ENCODE measurements at places on chromosomes 5 and 9.
A peak's percentile ranks its signal among the peaks of the same experiment; 100 is the strongest.

DNA sequence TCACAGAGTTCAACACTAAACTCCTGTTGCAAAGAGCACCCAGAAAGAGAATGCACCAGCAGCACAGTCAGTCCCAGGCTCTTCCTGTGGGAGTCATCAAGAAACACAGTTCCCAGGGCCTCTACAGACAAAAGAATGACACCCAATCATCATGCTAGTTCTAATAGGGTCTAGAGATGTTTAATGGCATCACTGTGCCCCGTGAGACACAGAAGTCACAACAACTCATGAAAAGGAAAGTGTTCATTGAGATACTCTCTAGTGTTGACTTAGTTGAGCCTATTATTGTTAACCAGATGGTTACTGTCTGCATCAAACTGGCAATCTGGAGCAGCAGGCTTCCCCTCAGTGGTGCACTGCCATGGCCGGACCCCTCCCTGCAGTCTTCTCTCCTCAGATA lies 1.6 kb downstream of the KLHL3 start:
- DNase-seq, result no peak

DNA sequence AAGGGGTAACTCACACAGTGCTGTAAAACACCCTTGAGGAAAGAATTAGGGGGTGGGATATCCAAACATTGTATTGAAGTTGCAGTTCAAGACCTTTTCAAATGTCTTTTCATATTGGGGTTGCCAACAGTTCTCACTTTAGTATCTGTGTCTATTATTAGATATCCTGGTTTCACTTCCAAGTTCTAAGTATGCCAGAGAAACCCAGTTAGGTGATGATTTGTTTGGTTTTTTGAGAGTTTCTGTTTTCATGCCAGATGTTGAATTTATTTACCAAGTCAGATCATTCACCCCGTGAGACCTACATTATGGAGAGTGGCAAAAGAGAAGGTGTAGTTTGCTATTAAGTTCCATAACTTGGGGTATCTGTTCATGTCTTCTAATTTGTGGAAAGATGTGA lies 64.5 kb downstream of the C9orf152 start:
- no peak for DNase-seq

GRCh38 chr5:1699394-1699793 lies 100.2 kb downstream of the MRPL36 start:
- no peak for DNase-seq

GRCh38 chr5:113204525-113205161 lies 228.0 kb downstream of the DCP2 start:
- DNase-seq, result no peak

DNA sequence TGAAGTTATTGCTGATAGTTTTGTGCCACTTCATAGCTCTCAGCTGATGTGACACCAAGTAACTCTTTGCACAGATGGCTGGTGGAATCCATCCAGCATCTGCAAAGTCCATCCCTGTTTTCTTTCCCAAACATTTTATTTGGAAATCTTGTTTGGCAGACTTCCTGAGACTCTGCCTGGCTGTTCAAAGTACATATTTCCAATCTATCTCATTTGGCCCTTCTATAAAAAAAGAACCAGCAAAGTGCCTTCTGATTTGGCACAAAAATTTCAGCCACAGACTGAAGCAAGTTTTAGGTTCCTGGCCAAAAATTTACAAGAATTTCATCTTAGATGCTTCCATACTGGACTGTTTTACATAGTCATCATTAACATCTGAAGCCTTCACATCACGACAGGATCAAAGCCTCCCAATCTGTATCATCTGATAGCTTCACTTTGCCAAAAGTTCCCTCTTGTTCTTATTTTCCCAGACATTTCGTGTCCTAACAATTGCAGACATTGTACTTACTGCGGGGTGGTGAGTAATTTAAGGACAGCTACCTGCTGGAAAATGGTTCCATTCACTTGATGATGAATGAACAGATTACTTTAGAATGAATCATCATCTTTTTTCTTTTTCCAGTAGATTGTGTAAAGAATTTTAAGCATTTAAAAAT lies 377.3 kb downstream of the KIAA0825 start:
- DNase-seq, result peak; percentile 27

- DNase-seq, result no peak
These were observed 27.1 kb downstream of the ARPC5L start for GRCh38 chr9:124889006-124889405.

Measured in femur (tissue), 1 donor.